ENCODE measurements at places on chromosomes 4 and X.

- no peak for DNase-seq
These were observed 94.6 kb downstream of the FAM9B start for GRCh38 chrX:8939322-8939721.

DNA sequence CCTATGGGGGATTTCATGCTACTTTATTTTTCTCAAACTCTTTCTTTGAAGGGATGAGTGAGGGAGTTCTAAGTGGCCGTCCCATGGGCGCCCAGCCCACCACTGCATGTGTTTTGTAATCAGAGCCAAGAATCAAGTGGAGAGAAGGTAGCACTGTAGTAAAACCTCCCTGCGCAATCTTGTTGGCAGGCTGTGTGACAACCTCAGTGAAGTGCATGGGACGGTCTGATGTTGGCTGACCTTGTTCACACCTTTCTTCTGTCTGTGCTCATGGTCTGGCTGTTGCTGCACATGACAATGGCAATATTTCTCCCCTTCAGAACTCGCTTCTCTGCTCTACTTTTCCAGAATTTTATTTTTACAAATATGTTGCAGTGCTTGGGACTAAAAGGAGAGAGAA lies 71.2 kb upstream of the SHISA3 start:
- no peak for DNase-seq

DNA sequence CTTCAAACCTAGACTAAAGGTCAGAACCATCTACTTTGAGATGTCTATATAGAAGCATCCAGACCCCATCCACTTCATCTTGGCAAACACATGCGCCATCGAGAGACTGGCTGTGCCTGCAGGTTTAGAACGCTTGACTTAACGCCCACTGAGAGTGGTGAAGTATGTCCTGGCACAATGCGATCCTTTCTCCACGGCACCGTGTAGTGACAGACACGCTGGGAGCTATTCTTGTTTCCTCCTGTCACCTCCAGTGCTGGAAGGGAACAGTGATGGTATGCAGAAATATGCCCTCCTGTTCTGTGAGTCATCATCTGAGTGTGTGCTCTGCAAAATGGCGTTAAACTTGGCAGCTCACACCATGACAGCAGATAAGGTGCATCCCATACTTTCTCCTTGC lies 330.2 kb downstream of the NLGN4X start:
- no peak for DNase-seq

DNA sequence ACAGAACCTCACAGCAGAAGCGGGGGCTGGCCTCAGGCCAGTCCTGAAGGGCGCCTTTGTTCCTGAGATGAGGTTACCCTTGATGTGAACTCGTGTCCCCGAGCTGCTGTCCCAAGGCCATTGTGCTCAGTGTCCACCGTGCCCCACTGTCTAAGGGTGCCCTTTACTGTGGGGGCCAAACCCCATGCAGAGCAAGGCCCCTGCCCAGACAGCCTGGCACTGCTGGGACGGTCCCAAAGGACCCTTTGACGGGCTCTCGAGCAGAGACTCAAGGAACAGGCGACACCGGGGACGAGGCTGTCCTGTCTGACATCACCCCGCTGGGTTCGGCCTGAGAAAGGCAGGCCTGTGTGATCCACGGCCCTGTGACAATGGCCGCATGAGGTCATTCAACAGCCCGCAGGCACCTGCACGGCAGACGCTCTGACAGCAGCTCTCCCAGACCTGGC lies 100.6 kb downstream of the ABLIM2 start:
- no peak for DNase-seq

GRCh38 chr4:106868381-106869035 lies 167.6 kb downstream of the DKK2 start:
- no peak for DNase-seq

DNA sequence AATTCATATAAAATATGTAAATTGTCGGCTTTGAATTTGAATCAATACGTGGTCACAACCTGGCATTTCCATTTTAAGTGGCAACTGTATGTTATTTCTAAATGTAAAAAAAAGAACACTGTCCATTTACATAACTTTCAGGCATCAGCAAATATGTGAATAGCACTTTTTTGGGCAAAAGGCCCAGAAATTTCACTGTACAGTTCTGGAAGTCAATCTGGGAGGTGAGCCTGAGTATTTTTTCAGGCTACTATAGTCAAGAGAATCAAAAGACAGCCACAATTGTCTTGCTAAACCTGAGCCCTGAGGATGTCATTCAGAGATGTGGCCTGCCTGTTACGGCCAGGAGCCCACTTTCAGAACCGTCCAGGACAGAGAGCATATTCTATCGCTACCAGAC lies 543.9 kb upstream of the MAGEB2 start:
- DNase-seq = no peak

- DNase-seq = no peak
These were observed 473.4 kb upstream of the GNPDA2 start for GRCh38 chr4:45199736-45200135.

DNA sequence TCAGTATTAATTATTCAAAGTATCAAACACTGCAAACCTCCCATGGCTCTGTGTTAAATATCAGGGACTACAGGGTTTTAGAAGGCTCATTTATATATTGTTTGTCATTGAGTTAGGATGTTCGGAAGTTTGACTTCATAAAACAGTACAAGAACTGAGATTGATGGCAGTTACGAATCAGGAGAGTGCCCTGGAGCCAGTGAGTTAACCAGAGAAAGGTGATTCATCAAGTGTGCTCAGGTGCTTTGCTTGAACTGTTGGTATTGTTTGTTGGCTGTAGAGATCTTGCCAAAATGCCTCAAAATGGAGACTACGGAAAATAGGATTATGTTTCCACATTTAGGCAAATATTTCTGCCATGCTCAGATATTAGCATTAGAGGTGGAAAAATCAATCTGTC lies 7.5 kb upstream of the GPR101 start:
- DNase-seq = no peak

GRCh38 chr4:159177265-159178150 lies 74.6 kb downstream of the RAPGEF2 start:
- DNase-seq = no peak

- no peak for DNase-seq
These were observed 28.5 kb upstream of the MANBA start for GRCh38 chr4:102789317-102789717.

DNA sequence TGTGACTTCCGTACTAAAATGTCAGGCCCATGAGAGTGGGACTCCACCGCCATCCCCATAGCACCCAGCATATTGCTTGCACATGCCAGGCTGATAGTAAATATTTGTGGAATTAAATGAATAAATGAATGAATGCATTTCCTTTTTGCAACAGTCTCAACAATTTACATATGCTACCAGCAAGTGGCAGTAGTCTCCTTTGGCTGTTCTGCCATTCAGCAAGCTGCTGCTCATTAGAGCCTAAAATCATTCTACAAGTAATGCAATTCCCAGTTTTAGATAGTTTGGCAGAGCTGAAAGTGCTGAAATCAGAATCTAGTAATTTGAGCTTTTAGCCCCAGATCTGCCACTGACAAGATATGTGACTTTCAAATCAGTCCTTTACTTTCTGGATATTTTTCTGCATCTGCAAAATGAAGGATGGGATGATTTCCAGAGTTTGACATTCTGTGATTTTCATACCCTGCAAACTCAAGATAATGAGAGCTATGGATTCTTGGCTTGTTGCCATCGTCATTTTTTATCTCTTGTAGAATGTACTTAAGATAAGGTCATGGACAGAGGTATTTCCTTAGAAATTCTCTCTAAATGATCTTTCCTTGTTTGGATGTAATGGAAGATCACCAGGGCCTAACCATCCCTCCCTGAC lies 35.7 kb upstream of the INTS6L start:
- no peak for DNase-seq

DNA sequence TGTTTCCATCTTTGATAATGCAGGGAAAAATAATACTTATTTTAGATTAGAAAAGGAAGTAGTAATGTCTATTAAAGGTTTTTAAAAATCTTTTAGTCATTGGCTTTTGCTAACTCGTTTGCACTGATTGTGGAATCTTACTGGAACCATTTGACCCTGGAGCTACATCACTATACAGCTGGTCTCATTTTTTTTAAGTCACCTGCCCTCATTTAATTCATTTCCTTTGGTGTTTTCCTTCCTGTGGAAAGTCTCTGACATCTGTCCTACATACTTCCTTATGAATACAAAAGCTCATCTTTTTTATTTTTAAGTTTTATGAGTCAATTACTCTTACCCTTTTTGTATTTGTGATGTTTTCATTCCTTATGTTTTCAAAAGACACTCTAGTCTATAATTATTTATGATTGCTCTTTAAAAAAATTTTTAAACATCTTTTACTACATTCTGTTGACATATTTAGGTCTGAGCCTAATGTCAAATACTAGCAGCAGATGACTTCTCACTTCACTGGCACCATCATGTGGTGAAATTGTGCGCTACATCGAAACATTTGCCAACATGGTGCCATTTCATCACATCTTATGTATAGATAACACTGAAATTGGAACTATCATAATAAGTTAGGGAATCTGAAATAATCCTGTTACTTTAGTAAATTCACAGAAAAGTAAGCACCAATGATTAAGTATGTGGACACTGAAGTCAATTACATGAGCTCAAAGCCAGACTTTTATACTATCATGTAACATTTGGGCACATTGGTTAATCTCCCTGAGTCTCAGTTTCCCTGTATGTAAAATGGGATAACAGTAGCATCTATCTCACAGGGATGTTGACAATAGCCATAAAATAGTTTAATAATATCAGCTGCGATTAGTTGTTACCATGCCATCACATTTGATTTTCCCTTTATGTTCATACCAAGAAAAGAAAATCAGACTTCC lies 9.4 kb upstream of the MMAA start:
- peak; percentile 30 for DNase-seq

- no peak for DNase-seq
These were observed 12.1 kb upstream of the GTPBP6 start for GRCh38 chrX:330726-331150.

DNA sequence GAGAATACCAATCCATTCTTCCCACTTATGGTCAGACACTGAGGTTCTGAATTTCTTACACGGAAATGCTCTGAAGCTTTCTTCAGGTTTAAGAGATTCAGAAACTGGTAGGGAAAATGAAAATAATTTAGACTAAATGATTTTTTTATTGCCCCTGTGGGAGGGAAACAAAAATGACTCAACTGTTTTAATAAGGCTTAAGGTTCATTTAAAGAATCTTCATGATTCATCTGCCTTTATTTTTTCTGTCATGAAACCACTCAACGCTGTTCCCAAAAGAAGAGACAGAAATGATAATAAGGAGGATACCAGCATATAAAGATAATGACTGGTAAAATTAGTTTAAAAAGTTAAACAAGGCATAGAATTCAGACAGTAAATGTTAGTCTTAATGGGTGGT lies 39.3 kb upstream of the FAM47B start:
- DNase-seq = no peak

DNA sequence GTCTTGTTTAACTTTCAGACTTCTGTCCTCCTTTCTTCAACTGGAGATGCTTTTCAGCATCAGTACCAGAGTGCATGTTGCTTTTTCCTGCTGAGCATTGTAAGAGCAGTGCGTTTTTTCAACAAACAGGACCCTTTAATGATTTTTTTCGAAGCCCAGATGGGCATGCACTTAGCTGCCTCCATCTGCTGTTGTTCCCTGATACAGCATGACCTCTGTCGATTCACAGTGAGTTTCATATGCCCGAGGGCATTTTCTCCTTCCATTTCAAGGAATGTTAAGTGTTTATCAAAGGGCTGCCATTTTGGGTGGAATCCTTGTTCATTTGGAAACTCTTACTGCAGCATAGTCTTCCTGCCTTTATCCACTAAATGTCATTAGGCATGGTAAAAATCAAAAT lies 428.6 kb downstream of the DTHD1 start:
- no peak for DNase-seq

DNA sequence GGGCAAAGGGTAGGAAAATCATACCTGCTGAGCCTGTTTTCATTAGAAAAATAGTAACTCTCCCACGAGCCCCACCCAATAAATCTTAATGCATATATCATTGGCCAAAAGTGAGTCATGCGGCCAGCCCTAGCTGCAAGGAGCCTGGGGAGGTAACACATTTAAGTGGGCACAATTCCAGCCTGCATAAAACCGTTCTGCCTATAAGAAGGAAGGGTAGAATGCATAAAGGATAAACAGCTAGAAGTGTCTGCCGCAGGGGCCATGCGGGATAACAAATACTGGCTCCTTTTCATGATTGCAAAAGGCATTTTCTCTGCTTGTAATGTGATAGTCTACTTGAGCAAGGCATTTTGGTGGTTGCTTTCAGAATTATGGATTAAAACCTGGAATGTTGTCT lies 37.1 kb downstream of the EFHC2 start:
- no peak for DNase-seq

- no peak for DNase-seq
These were observed 25.1 kb downstream of the SLIT2 start for GRCh38 chr4:20276848-20277247.

GRCh38 chr4:101037249-101037648 lies 310.1 kb downstream of the PPP3CA start:
- DNase-seq = no peak

- no peak for DNase-seq
These were observed 391 bp upstream of the IDUA start for GRCh38 chr4:986428-986878.

GRCh38 chrX:58051346-58051745 lies 141.1 kb upstream of the ZXDA start:
- no peak for DNase-seq

DNA sequence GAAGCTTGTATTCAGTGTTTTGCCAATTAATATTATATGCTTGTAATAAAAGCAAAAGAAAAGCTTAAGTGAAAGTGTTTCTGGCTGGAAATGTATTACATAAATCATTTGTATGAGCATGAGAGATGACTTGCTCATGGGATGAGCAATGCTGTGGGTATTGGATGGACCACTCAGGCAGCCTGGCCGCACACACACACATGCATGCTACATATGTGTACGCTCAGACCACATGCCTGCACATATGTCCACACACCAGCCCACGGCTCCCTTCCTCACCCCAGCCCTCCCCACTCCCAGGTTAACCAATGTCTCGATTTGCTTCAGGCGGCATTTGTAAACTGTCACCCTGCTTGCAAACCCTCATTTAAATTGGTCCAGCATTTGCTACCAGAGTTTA lies 55.9 kb downstream of the CPLX1 start:
- DNase-seq = no peak

GRCh38 chr4:160969925-160970324 lies 1193.9 kb downstream of the FSTL5 start:
- no peak for DNase-seq

All from activated CD4-positive, CD25-positive, alpha-beta regulatory T cell treated with anti-CD3 and anti-CD28 coated beads, Interleukin-2, amount 50 U/mL, for 16 hours (primary cell).